Endodermal cell (in vitro differentiated cells): ENCODE measurements at places on chromosomes 13 and 19. TPM values are rescaled to one million over a fixed set of nuclear protein-coding genes. Genes with fewer than 3 reads are reported as not detected.

- no peak overlapping the region for H3K4me3 ChIP-seq
- no peak for DNase-seq
- no peak overlapping the region for H3K27ac ChIP-seq
- no peaks in the 10 kb centered on the region for H3K4me1 ChIP-seq
- peaks cover 32% of the 10 kb centered on the region for H3K27me3 ChIP-seq
These were observed 1.7 kb downstream of the SCGB2B2 start for GRCh38 chr19:34675250-34675649.

DNA sequence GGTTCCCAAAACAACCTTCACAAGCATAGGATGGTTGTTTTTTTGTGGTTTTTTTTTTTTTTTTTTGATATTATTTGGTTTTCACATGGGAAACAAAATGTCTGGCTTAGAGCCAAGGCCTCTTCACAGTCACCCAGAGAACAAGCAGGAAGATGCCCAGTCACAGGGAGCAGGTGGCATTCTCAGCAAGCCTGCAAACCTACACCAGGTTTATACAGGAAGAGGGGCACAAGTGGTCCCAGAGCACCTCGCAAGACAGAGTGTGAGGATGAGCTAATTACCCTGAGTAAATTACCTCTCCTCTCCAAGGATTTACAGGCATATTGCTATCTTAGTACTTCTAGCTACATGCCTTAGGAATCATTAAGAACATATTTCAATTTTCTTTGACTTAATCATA lies 1375.6 kb downstream of the EFNB2 start:
- H3K4me3 ChIP-seq: no peak overlapping the region
- no peaks in the 10 kb centered on the region for H3K27me3 ChIP-seq
- H3K36me3 ChIP-seq: no peaks in the 10 kb centered on the region
- DNase-seq: no peak

- DNase-seq: peak; percentile 33
- no peaks in the 10 kb centered on the region for H3K4me1 ChIP-seq
- H3K27ac ChIP-seq: no peak overlapping the region
- H3K27me3 ChIP-seq: no peaks in the 10 kb centered on the region
- H3K36me3 ChIP-seq: peaks cover 39% of the 10 kb centered on the region
These were observed 68.0 kb upstream of the GPR183 start for GRCh38 chr13:99374994-99375737.

DNA sequence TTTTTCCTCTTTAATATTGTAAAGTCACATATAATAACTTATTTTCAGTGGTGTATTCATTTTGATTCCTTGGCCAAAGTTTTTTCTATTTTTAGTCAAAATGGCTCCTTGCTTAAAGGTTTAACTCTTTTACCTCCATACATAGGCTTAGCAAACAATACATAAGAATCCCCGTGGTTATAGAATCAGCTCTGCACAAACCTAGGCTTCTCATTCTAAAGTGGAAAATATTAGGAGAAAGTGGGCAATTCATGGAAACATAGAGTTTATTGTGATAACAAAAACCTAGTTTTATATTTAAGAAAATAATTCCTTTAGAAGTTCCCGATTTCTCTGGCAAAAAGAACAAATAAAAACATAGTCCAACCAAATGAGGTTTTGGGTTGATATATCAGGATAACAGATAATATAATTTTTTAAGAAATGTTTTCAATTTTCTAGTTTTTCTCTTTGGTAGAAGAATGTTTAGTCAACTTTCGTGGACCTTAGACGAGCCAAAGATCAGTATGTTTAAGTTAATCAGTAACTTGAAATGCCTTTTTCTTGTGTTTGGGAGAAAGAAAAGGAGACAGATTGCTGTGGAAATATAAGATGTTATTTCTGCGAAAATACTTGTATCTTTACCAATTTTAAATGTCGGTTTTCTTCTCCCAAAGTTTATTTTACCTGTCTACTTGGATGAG lies 93.4 kb upstream of the KLF12 start:
- H3K27me3 ChIP-seq: no peaks in the 10 kb centered on the region
- no peaks in the 10 kb centered on the region for H3K4me1 ChIP-seq
- H3K27ac ChIP-seq: no peak overlapping the region
- H3K36me3 ChIP-seq: no peaks in the 10 kb centered on the region
- DNase-seq: no peak

AMH gene
- total RNA-seq: 25.3 and 35.1 TPM in 2 replicates

DNA sequence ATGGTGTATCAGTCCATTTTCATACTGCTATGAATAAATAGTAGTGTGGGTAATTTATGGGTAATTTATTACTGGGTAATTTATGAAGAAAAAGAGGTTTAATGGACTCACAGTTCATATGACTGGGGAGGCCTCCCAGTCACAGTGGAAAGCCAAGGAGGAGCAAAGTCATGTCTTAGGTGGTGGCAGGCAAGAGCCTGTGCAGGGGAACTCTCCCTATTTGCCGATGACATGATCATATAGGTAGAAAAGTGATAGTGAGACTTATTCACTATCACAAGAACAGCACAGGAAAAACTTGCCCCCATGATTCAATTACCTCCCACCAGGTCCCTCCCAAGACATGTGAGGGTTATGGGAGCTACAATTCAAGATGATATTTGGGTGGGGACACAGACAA lies 1137.7 kb downstream of the UQCRFS1 start:
- H3K4me3 ChIP-seq: no peak overlapping the region
- H3K27me3 ChIP-seq: no peaks in the 10 kb centered on the region
- no peaks in the 10 kb centered on the region for H3K4me1 ChIP-seq
- H3K36me3 ChIP-seq: no peaks in the 10 kb centered on the region
